SHP77 (cell line): ENCODE measurements at places on chromosomes 7 and 10.

DNA sequence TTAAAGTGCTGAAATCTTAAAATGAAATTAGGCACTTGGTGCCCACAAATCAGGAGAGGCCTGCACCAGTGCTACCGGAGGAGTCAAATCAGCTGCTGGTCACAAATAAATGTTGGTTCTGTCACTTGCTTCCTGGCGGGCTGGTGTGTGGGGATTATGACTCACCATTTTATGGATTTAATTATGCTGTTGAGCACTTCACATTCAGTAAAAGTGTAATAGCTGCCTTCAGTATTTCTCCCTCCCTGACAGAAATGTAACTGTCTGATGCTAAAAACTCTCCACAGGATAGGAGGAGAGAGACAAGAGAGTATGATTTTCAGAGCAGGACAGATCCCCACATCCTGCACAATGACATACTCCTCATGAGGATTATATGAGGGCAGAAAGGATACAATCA is 186.0 kb downstream of the JAZF1 start:
- peak; percentile 75 for DNase-seq

DNA sequence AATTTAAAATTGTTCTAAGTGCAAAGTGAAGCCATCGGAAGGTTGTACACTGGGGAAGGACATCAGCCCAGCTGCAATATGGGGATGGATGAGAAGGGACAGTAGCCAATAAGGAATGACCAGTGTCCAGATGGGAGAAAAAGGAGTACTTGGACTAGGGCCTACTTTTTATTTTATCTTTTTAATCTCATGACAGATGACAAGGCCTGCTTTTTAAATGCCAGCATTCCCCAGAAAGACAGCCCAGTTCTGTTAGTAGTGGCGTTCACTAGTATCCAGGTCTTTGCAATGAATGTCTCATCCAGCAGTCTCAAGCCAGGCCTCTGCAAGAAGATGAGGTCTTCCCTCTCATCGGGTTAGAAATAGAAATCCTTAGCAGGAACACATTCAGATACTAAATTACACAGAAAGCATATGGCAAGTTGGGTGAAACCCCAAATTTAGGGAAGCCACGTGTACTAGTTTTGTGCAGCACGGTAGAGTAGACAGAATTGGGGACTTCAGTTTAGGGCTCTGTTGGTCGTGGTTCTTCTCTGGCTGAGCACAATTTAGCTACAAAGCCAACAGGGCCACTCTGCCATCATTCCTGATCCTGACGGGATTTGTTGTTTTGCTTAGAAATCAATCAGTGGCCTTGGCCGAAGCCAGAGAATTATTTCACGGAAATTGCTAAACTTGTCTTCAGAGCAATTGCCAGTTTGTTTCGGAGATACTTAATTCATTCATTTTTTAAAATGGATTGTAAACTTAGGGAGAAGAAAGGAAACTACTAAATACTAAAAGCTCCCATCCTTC is 227.8 kb downstream of the ARHGAP21 start:
- DNase-seq = no peak

DNA sequence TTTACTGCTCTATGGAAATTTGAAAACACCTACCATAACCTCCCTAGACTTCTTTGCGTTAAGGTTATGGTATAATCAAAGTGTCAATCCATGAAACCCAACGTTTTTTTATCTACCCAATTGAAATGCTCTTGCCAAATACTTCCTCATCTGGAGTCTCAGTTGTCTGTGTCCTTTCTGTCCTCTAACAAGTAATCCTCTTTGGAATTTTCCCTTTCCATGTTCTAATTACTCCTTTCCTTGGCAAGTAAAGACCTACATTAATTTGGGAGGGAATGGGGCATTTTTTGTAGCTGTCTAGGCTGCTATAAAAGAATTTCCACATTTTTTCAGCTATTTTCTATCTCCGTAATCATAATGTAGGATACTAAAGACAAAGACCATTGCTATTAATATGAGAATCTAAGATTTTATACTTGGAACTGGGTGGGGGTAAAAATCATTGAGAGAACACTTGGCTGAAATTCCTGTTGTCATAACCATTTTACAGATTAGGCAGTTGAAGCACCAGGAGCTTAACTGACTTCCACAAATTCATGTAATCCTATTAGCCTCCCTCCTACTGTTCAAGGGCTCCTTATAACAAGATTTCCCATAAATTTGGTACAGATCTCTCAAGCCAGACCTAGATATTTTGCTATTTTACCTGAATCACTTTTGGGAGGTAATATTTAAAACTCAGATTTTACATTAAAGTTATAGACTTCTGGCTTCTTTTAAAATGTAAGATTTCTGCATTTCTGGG is 1307.6 kb downstream of the XPNPEP1 start:
- DNase-seq = no peak

DNA sequence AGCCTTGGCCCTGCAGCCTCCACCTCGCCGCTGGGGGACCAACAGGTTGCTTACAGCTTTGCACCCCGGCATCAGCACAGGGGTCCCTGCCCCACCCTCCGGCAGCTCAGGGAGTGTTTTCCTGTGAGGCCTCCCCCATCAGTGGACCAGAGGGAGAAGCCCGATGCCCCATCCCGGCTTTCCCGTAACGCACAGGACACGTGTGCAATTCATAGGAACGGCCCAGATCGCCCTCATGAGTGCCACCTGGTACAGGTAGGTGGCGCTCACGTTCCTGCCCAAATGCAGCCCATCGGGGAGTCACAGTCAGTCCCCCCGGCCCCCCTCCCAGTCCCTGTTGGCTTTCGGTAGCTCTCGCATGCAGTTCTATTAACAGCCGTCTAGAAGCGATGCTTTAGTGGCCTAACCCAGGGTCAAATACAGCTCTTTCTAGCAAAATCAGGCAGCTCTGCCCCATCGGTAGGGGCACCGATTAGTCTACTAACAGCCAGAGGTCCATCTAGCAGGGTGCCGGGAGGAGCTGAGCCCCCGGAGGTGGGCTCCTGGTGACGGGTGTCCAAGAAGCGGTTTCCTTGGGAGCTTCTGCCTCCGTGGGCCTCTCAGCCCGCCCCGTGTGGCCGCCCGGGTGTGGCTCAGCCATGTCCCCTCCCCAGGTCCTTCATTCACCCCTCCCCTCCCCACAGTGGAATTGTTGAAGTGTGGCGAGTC is 48.4 kb upstream of the GTF2IRD1 start:
- DNase-seq = no peak

DNA sequence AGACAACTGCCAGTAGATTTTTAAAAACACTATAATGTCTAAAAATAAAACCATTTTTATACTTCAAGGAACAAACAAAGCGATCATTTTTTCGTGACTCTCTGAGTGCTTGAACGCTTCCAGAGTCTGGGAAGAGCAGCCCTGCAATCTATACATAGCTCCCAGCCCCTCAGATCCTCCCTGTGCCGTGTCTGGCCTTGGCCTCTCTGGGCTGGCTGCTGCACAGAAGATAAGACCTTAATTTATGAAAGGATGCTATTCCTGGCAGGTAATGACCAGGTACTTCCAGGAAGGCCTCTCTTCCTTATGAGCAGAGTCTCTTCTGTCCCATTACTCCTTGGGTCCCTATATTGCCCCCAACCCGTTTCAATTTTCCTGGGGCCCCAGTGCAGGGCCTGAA is 200.9 kb upstream of the AOAH start:
- no peak for DNase-seq

- DNase-seq = peak; percentile 92
These were observed 137.4 kb upstream of the CDC14C start for GRCh38 chr7:48786951-48787350.

- no peak for DNase-seq
These were observed 85.6 kb downstream of the PRKG1 start for GRCh38 chr10:51159841-51160240.

- DNase-seq = peak; percentile 8
These were observed 21.5 kb upstream of the GGCT start for GRCh38 chr7:30526163-30526562.

DNA sequence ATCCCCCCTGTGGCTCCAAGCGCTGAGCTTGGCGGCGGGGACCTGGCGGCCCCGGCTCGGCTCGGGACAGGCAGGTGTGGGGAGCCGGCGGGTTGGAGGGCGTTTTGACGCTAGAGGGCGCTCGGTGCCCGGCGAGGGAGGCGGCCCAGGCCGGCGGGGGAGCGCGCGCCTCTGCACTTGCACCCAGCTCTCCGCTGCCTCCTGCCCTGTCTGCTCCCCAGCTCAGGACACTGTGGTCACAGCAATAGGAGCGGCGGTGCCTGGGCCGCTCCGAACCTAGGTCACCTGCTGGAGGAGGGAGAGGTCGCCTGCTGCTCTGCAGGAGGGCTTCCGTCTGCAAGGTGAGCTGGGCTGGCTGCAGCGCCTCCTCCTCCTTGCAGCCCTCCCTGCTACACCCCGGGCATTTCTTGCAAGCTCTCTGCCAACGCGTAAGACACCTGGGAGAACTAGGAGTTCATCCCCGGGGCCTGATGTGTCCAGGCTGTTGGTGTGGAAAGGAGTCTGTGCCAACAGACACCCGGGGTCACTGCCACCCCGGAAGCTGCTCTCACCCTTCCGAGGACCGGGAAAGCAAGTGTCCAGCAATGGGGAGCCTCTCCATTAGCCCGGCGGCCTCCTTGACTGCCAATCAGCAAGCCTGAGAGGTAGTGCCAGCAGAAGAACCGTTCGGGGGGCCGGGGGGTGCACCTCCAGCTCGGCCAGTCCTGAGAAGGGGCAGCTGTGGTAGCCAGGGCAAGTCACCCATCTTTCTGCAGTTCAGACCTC is 620.4 kb downstream of the GALNT17 start:
- DNase-seq = peak; percentile 26
